H54 (cell line): ENCODE measurements at places on chromosomes 11 and 22.
A peak's percentile ranks its signal among the peaks of the same experiment; 100 is the strongest.

DNA sequence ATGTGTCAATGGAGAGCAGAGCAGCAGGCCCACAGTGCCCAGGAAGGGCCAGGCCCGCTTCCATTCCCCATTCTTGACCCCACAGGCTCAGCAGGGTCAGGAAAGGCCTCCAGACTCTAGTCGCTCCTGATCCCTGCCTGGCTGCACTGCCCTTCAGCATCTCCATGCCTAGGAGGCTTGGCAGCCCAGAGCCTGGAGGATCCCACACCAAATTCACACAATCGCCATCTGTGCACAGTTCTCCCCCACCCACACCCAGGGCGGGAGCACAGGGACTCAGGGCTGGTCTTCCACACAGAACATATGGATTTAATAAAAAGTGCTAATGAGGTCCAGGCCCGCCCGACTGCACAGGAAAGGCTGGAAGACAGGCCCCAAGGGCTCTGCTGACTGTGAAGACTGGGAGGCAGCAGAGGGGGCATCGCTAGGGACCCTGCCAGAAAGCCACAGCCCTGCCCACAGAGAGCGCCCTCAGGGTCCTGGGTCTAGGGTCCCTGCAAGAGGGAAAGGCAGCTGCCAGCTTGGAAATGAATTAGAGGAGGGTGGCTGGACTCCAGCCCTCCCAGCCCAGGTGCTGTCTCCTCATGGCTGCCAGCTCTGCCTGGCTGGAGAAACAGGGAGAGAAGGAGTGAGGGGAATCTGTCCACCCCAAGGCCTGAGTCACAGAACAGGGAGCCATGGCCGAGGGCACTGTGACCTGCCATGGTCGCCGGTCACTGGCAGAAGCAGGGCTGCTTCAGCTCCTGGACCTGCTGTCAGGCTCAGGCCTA is 39.7 kb downstream of the DKK3 start:
- no peak for DNase-seq

GRCh38 chr11:134800826-134801225 is 388.8 kb upstream of the B3GAT1 start:
- no peak for DNase-seq

DNA sequence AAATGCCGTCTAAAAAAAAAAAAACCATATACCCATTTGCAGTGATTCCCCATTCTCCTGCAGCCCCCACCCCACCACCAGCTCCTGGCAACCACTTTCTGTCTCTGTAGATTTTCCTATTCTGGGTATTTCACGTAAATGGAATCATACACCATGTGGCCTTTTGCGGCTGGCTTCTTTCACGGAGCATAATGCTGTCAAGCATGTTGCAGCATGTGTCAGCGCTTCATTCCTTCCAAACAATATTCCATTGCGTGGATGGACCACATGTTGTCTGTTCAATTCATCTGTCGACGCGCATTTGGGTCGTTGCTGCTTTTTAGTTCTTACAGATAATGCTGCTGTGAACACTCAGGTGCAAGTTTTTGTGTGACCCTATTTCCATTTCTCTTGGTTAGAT is 14.8 kb upstream of the EMID1 start:
- no peak for DNase-seq

- no peak for DNase-seq
Measured at GRCh38 chr11:2863276-2863618, 22.3 kb downstream of the CDKN1C start.

DNA sequence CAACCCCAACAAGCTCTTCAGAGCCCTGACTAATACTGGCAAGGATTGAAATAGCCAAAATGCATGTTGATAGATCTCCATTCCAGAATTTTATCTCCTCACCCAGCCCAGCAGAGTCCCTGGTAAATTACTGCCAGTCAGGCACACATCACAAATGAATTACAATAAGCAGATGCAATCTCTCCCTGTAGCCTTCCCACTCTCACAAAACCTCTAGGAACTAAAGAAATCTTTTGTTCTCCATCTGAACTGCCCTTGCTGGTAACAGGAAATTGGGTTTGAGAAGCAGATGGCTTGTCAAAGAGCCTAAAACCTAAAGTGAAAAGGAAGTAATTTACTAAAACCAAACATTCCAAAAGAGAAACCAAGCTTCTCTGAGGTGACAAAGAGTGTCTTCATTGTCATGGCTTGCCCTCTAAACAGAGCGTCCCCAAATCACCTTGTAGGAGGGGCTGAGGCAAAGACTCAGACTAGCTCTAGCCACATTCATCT is 59.5 kb downstream of the FAM168A start:
- no peak for DNase-seq

GRCh38 chr11:16311831-16312230 is 44.5 kb downstream of the SOX6 start:
- DNase-seq, result no peak

DNA sequence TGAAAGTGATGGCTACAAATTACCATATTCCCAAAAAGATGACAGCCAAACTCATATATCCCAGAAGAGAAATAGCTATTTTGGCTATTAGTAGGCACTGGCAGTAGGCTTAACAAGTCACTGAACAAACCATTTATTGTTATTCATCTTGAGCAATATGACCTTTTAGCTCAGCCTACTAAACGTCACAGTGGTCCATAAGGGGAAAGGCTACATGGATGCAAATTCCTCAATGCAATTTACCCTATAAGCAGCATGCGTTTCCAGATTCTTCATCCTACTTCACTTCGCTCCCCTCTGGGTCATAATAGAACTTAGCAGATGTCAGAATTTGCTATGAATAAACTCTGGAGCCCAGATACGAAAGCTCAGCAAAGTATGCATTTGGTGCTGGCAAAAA is 114.0 kb downstream of the SIK3 start:
- DNase-seq, result no peak

- peak; percentile 33 for DNase-seq
Measured at GRCh38 chr11:128630367-128631230, 43.2 kb upstream of the ETS1 start.

DNA sequence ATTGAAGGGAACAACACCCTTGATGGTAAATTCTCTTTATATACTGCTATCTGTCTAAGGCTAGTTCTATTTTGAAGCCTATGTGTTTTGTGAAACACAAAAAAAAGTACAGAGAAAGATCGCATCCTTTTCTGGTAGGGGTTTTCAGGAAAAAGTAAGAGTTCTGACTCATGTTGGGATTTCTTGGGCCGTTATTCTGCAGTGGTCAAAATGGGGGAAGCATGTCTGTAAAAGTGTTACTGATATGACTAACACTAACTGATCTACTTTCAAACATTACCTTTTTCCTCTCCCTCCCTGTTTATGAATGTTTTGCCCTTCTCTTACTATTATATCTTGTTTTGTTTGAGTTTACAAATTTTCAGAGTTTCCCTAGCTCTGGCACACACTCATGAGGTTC is 53.9 kb downstream of the CTNND1 start:
- DNase-seq, result no peak

DNA sequence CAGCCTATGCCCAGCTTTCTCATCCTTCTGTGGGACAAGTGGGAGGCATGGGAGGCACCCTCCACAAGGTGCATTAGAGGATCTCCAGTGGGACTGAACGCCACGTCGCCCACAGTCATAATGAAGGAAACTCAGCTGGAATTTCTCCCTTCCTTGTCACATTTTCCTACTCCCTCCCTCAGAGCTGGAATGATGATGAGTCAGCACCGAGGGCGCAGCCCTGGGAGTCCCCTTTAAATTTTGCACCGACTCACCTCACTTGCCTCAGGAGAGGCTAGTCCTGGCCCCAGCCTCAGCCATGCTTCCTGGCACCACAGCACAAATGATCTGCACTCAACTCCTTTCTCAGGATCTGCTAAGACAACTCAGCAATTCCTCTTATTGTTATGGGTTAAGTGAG is 34.3 kb downstream of the DBX1 start:
- DNase-seq, result peak; percentile 70

- no peak for DNase-seq
Measured at GRCh38 chr11:124536520-124536919, 6.9 kb downstream of the OR8B12 start.

DNA sequence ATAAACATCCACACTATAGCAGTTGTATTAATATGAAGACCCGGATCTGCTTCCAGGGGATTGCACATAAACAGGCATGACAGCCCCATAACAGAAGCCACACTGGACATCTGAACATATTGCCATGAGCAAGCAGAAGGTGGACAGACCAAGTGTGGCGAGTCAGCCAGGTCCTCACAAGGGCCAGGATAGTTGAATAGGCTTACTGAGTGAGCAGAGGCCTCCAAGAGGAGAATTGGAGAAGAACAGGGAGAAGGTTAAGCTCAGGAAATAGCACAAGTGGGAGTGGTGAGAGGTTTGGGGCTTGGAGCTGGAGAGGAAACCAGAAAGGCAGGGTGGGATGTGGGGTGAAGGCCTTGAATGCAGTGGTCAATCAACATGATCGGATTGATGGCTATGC is 10.8 kb downstream of the SLC35C1 start:
- peak; percentile 63 for DNase-seq

GRCh38 chr11:45400591-45400990 is 114.5 kb upstream of the SYT13 start:
- peak; percentile 67 for DNase-seq
